ENCODE measurements at places on chromosomes 12 and 14.

DNA sequence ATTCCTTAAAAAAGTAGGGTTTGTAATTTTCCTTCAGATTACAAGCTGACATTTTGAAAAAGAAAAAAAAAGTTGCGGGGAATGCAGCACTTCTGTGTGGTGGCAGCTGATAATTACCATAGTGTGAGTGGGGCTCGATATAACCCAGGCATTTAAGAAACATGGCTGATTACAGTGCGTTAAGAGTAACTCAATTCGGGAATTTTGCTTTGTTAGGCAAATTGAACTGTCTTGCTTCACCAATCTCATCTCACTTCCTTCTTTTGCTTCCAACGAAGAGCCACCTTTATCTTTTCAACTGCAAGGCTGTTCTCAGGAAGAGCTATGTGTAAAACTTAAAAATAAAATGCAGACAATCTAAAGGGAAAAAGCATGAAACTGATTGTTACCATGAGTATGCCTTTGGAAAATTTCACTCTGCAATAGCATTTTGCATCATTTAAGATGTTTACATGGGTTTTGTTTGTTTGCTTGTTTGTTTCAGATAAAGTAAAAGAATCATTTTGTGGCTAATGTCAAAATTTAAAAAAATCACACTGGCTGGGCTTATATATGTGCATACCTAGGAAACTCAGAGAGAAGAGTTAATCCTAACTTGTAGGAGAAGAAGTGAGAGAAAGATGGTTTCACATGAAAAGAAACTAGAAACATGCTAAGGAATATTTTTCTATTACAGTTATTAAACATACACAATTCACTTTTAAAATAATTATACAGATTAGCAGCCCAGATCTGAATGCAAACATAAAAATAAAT lies 295.9 kb upstream of the ATP2B1 start:
- no peak for DNase-seq

DNA sequence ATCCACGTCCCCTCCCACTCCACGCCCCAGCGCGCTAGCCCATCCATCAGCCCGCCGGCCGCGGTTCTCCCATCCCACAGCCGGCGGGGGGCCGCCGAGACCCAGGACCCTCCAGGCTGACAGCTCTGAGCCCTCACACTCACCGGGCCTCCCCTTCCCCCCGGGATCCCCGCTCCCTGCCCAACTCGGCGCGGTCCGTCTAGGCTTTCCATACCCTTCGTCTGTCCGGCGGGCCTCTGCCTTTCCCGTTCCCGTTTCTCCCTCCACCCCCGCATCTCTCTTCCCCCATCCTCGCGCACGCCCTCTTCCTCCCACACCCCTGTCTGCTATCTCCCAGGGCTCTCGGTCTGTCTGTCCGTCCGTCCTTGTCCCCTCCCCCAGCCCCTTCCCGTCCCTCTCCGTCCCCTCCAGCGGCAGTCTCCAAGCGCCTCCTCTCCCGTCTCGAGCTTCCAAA lies 726 bp downstream of the ZFHX2 start:
- no peak for DNase-seq

DNA sequence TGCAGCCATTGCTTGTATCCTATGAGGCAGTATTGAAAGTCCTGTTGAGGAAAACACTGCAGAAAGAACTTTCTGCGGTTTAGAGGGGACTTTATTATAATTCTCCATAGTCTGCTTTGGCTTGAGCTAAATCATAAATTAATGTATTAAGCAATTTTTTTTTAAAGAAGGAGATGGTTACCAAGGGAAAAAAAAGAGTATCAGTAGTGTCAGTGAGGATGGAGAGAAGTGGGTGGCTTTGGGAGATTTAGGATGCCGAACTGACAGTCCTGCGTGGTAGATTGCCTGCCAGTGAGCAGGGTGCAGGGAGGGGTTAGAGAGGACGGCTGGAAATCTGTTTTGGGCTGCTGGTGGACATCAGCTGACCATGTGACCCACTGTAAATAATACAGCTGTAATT lies 96.8 kb downstream of the MYRFL start:
- no peak for DNase-seq

DNA sequence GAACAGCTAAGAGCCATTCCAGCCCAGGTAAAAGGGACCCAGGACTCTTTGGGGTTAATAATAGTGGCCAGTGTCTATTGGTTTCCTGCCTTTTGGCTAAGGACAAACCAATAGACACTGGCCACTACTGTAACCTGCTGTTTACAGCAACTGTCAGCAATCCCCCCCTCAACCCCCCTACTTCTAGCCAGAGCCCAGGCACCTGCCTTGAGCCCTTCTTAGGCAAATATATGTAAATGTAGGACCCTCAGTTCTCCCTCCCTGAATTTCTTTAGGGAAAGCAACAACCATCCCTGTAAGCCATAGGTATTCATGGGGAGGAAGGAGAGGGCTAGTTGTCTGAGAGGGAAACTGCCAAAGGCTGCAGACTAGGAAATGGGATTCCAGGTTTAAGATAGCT lies 22.3 kb downstream of the HOXC4 start:
- no peak for DNase-seq

DNA sequence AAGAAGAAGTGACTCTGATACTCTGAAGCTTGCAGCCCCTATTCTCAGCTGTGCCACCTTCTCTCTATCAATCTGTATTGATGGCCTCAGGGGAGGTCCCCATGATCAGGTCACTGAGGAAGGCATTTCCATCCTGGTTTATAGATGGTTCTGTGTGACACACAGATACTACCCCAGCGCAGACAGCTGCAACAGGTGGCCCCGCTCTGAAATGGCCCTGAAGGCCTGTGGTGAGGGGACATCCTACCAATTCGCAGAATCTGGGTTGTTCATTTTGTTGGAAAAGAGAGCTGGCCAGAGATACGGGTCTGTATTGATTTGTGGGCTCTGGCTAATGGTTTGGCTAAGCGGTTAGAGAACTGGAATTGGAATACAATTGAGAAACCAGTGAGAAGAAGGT lies 21.7 kb downstream of the DLK1 start:
- no peak for DNase-seq

All from CD4-positive, alpha-beta T cell (primary cell).